CD4-positive, alpha-beta T cell treated with Interleukin-21 for 1 hour (primary cell): ENCODE measurements at places on chromosomes 2 and 18.

DNA sequence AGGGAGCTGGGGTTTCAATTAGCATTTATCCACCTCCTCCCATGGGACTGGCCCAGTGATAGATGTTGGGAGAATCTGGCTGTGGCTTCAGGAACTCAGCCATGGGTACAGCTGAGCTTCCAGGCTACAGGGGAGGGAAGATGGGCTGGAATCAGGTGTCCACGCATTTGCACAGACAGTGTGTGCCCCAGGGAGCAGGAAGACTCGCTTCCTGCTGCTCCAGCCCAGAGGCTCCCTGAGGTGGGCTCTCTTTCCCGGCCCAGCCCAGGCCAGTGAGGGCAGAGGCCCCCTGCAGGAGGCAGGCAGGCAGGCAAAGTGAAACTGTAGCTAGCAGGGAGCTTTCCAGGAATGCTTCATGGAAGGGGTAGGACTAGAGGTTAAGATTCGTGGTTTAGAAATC is 28.7 kb downstream of the DYSF start:
- DNase-seq, result no peak

- no peak for DNase-seq
These were observed 112.7 kb upstream of the DLX2 start for GRCh38 chr2:172215172-172215935.

GRCh38 chr2:135409436-135409835 is 121.6 kb downstream of the ZRANB3 start:
- DNase-seq, result no peak

- no peak for DNase-seq
These were observed 24.7 kb downstream of the SKA1 start for GRCh38 chr18:50399582-50399981.

GRCh38 chr2:29241955-29242565 is 126.8 kb downstream of the CLIP4 start:
- DNase-seq, result no peak

GRCh38 chr2:160433466-160434140 is 60.0 kb downstream of the RBMS1 start:
- DNase-seq, result no peak

- DNase-seq, result no peak
These were observed 188.2 kb downstream of the PLCL1 start for GRCh38 chr2:197992482-197993133.

- no peak for DNase-seq
These were observed 33.3 kb upstream of the GMCL1 start for GRCh38 chr2:69796174-69796573.

DNA sequence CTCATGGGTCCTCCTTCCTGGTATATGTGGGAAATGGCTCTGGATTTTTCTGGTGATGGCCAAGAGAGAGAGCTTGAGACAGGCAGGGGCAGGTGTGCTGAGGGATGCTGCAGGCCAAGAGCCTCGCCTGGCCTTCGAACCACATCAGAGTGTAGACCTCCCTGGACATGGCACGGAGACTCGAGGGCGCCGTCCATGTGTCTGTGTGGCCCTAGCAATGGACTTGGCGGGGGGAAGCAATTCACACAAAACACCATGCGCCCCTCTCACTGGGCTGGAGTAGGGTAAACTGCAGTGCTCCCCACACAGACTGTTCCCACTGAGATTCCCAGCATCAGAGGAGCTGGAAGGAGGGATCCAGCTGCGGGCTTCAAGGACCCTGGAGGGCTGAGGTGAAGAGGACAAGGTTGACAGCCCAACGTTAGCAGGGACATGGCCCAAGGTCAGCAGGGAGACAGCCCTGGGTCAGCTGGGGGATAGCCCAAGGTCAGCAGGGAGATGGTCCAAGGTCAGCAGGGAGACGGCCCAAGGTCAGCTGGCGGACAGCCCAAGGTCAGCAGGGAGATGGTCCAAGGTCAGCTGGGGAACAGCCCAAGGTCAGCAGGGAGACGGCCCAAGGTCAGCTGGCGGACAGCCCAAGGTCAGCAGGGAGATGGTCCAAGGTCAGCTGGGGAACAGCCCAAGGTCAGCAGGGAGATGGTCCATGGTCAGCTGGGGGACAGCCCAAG is 75.4 kb upstream of the HDAC4 start:
- no peak for DNase-seq

- no peak for DNase-seq
These were observed 432.0 kb upstream of the SMIM21 start for GRCh38 chr18:75859533-75859932.

GRCh38 chr2:694906-695510 is 17.8 kb upstream of the TMEM18 start:
- DNase-seq, result no peak
